ENCODE measurements at places on chromosomes 6 and 20. TPM values are rescaled to one million over a fixed set of nuclear protein-coding genes. Genes with fewer than 3 reads are reported as not detected.

PHACTR3 gene
- total RNA-seq, result not detected

DEF6 gene
- 0.03 TPM for total RNA-seq

COL9A1 gene
- 0.05 TPM for total RNA-seq

FAM110A gene
- total RNA-seq, result 11.7 TPM

GSTA3 gene
- total RNA-seq, result not detected

SLC13A3 gene
- not detected for total RNA-seq

SMLR1 gene
- total RNA-seq, result not detected

ZNF334 gene
- total RNA-seq, result not detected

PTK6 gene
- 2.2 TPM for total RNA-seq

PDRG1 gene
- total RNA-seq, result 30.8 TPM

DLK2 gene
- 7.9 TPM for total RNA-seq

CD93 gene
- total RNA-seq, result not detected

AIF1 gene
- not detected for total RNA-seq

TREM1 gene
- 0.14 TPM for total RNA-seq

MCHR2 gene
- total RNA-seq, result not detected

ZKSCAN4 gene
- 2.2 TPM for total RNA-seq

SMOC2 gene
- total RNA-seq, result not detected

COL9A3 gene
- 0.54 TPM for total RNA-seq

IL17A gene
- not detected for total RNA-seq

SLC4A11 gene
- 7.5 TPM for total RNA-seq

RIPPLY2 gene
- 0.46 TPM for total RNA-seq

C6orf52 gene
- 1.1 TPM for total RNA-seq

BFSP1 gene
- total RNA-seq, result 4.1 TPM

PPIL6 gene
- total RNA-seq, result 2.9 TPM

BMP2 gene
- total RNA-seq, result 0.47 TPM

TCF15 gene
- total RNA-seq, result not detected

HLA-B gene
- 29.0 TPM for total RNA-seq

CGA gene
- total RNA-seq, result 0.21 TPM

Data from A549 treated with CORT108297 at 1 μM for 4 hours (cell line).